ENCODE measurements at places on chromosomes 13 and 19.

DNA sequence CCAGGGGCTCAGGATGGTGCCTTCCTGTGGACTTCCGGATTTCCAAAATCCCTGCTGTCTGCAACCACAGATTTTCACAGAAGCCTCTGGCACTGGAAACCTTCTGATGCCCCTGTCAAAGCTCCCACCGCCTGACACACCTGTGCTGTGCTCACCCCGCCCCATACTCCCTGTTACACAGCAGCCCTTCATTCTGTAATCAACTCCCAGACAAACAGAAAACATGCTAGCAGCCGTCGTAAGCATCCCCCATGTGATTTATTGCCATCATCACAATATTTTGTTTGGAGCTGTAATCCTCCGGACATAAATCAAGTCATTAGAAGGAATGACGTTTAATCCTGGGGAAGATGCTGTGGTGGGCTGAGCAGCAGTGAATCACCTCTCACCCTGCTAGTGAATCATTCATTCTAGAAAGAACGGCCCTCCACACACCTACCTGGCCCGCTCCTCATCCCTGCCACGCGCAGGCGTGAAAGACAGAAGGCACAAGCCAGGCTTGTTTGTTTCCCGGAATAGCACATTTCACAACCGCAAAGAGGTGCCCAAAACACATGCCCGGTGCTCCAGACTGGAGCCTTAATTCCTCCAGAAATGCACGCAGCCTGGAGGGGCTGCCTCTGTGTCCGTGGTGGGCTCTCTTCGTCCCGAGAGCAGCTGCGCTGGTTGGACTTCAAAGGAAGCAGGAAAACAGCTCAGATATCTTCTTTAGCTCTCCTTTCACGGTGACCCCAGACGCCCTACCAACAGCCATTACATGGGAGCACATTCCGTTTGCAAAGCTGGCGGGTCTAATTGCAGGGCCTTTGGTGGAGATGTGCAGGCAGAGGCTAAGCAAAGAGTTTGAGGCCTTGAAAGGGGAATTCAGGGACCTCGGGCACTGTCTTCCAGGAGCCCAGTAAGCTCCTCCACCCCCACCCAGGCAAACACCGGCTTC, 41.3 kb upstream of the KCTD15 start:
- no peak for DNase-seq

DNA sequence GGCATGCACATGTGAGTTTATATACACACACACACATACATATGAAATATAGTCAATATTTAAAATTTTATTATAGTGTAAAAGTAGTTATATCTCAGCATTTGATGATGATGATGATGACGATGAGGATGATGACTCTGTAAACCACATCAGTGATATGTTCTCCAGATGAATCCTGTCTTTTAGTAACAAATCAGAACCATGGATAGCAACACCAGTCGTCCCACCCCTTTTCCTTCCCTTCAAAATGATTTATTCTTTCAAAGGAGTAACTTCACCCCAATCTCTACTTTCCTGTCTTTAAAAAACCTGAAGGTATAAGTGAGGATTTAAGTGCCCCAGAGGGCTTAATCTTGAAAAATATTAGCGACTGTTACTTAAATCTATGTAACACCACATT, 74.1 kb downstream of the DCLK1 start:
- DNase-seq = no peak

- DNase-seq = no peak
Observed at GRCh38 chr13:20142023-20142926, 18.6 kb downstream of the GJA3 start.

GRCh38 chr19:14814982-14815652, 19.9 kb downstream of the OR7A5 start:
- DNase-seq = no peak

DNA sequence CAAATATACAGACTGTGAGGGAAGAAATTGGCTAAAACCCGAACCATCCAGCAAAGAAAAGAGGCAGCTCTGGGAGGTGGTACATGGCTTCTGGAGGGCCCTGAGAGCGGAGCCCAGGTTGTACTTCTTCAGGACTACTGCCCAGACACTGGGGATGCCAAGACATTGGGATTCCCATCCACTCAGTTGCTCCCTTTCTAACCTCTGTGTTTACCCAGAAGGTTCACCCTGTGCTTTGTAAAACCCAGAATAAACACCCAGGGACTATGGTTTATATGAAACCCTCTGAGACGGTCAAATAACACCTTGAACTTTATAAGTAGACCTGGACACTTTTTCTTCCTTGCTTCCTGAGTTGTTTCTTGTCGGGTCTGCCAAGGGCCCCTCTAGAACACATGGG, 9.7 kb downstream of the MEIOSIN start:
- no peak for DNase-seq

GRCh38 chr13:49540552-49540951, 44.8 kb downstream of the PHF11 start:
- no peak for DNase-seq

- DNase-seq = no peak
Observed at GRCh38 chr19:33000510-33000909, 28.5 kb downstream of the FAAP24 start.

DNA sequence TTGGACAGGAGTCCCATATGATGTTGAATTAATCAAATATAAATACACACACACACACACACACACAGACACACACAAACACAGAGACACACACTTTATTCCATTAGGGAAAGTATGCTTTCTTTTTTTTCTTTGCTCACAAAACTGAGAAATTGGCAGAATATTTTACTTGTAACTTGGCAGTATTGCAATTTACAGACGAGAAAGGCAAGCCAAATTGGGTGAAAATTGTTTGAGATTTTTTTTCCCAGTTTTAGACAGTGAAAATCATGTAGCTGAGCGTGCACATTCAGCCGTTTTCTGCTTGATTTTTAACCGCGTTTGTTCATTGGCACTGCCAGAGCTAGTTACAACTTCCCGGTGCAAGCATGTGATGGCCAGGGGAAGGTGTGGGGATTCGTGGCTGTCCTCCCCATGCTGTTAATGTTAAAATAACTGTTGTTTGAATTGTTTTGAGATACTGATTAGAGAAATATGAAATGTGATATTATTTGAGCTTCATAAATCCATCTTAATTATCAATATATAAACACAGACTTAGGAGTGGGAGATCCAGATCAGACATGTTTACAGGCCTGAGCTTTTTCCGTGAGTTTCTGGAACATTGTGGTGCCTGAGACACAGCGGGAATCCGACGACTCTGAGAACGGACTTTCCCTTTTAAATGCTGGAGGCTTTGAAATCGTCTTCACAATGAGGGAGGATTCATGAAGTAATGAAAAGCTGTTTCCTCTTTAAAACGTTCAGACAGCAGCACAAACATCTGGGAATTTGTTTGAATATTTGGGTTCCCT, 125.5 kb downstream of the KCNRG start:
- DNase-seq = no peak

GRCh38 chr19:48064509-48064908, 20.6 kb upstream of the CABP5 start:
- no peak for DNase-seq

- DNase-seq = no peak
Observed at GRCh38 chr19:33440682-33441081, 67.2 kb downstream of the CEBPG start.

All from activated T-cell treated with anti-CD3 and anti-CD28 coated beads for 48 hours (primary cell).